Upper lobe of right lung (tissue), 1 donor: ENCODE measurements at places on chromosomes 11 and 22.
A peak's percentile ranks its signal among the peaks of the same experiment; 100 is the strongest.

- no peak for DNase-seq
These were observed 497.8 kb downstream of the TMEM135 start for GRCh38 chr11:87535513-87535912.

GRCh38 chr11:113387605-113388211, at the start of gene ANKK1:
ANKK1 (plus strand) TSS chr11:113387779; CDS start chr11:113387885, 106 bp downstream.
- DNase-seq, result no peak

DNA sequence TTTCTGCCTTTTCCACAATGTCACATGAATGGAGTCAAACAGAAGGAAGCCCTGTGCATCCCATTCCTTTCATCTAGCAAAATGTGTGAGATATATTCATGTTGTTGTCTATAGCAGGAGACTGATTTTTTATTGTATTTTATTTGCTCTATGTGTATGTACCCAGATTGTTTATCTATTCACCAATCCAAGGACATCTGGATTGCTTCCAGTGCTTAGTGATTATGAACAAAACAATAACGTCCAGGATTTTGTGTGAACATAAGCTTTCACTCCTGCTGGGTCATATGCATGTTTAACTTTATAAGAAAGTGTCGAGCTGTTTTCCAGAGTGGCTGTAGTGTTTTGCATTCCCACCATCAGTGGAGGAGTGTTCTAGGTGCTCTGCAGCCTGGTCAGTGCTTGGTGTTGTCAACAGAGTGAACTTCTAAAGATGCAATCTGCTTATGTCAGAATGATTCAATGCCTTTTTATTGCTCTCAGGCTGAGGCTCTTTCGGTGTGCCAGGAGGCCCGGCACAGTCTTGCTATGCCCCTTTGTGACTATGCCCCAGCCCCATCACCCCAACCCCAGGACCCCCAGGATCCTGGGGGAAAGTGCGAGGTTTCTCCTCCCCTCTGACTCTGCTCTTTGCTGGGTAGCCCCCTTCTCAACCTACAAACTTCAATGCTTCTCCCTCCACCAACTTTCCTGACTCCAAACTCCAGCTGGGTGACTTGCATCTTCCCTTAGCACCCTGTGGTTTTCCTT, 19.9 kb upstream of the SYT13 start:
- no peak for DNase-seq

- no peak for DNase-seq
These were observed 1491.2 kb downstream of the BRD1 start for GRCh38 chr22:48336339-48337060.

DNA sequence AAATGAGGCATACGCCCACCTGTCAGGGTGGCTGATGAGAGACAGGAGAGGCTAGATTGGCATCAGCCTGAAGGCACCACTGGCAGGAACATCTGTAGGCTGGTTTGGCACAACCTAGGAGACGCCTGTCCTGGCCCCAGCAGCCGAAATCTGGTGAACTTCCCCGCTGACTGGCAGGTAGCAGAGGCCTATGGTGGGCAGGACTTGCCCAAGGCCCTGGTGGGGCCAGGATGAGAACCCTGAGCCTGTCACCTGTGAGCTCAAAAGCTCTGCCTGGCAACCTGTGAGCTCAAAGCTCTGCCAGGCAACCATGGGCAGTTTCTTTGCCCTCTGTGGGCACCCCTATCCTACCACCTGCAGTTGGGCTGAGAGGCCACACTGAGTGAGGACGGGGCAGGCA, 2.5 kb downstream of the DERL3 start:
- DNase-seq, result no peak

DNA sequence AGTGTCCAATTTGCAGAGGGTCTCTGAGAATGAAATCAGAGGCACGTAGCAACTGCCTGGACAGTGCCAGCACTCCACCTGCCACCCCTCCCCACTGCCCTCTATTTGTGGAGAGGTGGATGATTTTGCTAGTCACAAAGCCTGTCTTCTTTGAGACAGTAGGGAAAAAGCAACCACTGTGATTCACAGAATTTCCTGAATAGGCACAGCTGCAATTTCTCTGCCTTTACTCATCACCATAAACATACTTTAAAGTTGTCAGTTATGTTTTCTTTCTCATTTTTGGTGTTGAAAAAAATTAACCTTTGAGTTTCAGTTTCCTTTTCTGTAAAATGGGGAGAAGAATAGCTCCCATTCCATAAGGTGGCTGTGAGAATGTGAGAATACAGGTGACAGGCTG, 134.3 kb downstream of the TEAD1 start:
- DNase-seq, result no peak

GRCh38 chr11:6708876-6709275, 25.7 kb upstream of the MRPL17 start:
- DNase-seq, result no peak

- no peak for DNase-seq
These were observed 78.7 kb upstream of the NARS2 start for GRCh38 chr11:78653294-78653909.

DNA sequence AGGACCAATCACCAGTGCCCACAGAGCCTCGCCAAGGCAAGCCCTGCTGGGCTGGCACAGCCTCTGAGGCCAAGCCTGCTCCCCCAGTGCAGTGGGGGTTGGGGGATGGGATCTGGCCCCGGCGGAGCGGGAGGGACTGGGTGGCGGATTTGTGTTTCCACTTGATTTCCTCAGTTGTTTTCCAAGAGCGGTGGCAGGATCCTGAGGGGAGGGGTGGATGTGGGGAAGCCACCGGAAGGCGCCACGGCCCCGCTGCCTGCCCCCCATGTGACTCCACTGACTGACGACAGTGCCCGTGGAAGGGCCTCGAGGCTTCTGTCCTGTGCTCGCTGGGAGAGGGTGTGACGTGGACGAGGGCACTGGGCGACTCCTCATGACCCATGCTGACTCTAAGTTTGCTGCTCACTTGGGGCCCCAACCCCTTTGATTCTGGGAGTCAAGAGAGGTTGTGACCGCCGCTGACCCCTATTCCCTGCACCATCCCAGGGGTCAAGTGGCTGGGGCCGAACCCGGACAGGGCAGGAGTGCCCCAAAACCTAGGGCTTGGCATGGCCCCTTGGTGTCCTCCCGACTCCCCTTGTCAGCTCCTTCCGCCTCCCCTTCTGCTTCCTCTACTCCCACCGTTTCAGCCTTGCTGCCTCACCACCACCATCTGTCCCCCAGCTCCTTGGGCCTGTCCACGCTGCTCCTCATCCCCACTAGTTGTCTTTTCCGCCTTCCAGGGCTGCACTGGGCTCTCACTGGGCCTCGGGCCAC, 23.5 kb upstream of the PICK1 start:
- DNase-seq, result no peak

DNA sequence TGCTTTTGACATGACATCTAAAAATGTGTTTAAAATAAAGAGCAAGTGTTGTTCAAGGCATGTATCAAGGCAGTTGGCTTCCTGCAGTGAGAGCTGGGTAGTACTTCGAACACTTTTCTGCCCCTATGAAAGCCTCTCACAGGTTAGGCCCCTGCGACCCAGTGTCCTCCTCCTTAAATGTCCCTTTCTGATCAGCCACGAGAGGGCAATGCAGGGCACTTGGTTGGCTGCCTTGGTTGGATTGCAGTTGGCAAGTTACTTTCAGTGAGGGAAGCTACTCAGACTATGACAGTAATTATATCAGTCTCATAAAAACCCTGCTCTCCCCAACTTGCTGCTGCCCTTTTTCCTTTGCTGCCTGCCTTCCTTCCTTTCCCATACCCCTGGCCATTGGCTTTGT, 743.8 kb downstream of the NTM start:
- DNase-seq, result no peak

GRCh38 chr11:15944460-15944859, 411.9 kb downstream of the SOX6 start:
- no peak for DNase-seq

DNA sequence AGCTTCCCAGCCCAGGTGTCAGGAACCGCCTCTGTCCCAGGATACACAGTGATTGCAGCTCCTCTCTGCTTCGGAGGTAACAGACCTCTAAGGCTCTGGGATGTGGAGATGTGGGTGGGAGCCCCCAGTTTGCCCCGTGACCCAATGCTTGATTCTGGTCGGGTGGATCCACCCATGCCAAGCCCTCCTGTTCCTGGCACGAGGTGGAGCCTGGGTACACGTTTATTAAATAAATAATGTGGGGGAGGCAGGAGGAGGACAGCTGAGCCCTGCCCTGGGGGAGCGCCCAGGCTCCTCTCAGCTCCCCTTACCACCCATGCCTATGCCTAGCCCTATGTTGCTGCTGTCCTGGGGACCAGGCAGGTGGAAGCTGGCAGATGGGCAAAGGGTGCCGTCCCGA, 16.0 kb downstream of the ARHGEF17 start:
- DNase-seq, result no peak

GRCh38 chr11:83292709-83293456, 6.7 kb upstream of the CCDC90B start:
- DNase-seq, result no peak

- DNase-seq, result no peak
These were observed 835 bp upstream of the ANO9 start for GRCh38 chr11:442611-443081.

- no peak for DNase-seq
These were observed 1.4 kb downstream of the MADD start for GRCh38 chr11:47271328-47271727.

GRCh38 chr11:32297611-32298011, 137.7 kb downstream of the WT1 start:
- no peak for DNase-seq

GRCh38 chr22:42581762-42582716, 28.3 kb downstream of the SERHL2 start:
- peak; percentile 89 for DNase-seq

GRCh38 chr22:38853196-38853651, 9.4 kb upstream of the NPTXR start:
- DNase-seq, result no peak

DNA sequence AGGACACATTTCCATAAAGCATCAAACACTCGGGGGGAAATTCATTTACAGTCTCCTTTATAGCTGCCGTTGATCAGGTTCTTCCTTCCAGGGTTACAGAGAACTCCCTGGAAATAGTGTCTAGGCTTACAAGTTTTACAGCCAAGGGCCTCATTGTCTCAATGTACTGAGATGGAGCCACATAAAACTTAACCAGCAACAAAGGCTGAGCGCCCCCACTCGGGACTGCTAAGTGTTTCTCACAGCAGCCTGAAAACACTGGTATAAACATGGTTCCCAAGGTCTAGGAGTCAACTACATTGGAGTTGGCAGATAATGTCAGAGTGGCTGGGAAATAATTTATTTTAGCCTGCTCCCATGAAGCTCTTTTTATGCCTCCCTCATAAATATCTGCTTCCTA, 686.2 kb downstream of the OPCML start:
- no peak for DNase-seq

DNA sequence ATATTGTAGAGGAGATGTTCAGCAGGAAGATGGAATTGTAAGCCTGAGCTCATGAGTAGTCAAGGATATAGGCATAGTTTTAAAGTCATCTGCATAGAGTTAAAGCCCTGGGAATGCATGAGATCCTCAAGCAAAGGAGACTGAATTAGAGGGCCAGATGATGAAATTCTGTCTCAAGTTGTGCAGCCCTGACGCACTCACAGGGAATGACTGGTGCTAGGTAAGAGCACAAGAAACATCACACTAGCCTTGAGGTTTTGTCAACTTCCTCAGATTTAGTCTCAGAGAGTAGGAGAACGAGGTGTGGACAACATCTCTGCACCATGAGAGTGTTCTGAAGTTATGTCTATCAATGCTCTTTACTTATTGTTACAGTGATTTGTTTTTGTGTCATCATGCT, 5.8 kb downstream of the RAB38 start:
- no peak for DNase-seq

- DNase-seq, result no peak
These were observed 270.0 kb downstream of the SOX6 start for GRCh38 chr11:16086229-16086819.
